Neural crest cell (in vitro differentiated cells): ENCODE measurements at places on chromosomes 2 and 18. TPM values are rescaled to one million over a fixed set of nuclear protein-coding genes. Genes with fewer than 3 reads are reported as not detected.
A peak's percentile ranks its signal among the peaks of the same experiment; 100 is the strongest.

- no peak for DNase-seq
These were observed 112.8 kb upstream of the NCK2 start for GRCh38 chr2:105631922-105632321.

DNA sequence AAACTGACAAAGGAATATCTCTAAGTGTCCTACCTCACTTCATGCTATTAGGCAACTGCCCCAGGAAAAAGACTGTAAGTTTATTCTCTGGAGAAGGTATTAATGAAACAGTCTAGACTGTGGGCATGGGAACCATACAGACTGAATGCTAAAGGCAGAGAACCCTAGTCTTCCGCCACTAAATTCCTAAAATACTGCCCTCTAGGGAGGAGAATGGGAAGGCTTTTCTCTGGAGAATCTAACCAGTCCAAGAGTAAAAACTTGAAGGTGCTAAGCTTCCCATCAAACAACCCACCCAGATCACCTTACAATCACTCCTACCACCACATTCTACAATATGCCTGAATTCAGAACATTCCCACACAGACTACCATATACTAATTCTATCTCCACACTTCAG, 3.4 kb downstream of the SRBD1 start:
- no peak for DNase-seq

CAD gene
- total RNA-seq, result 117 and 127 TPM in 2 replicates

GRCh38 chr2:61938511-61938910, 33.0 kb downstream of the COMMD1 start:
- DNase-seq, result no peak

- no peak for DNase-seq
These were observed 36.8 kb upstream of the GPD2 start for GRCh38 chr2:156399224-156399949.

CDH20 gene
- 0.36 and 0.63 TPM in 2 replicates for total RNA-seq

DNA sequence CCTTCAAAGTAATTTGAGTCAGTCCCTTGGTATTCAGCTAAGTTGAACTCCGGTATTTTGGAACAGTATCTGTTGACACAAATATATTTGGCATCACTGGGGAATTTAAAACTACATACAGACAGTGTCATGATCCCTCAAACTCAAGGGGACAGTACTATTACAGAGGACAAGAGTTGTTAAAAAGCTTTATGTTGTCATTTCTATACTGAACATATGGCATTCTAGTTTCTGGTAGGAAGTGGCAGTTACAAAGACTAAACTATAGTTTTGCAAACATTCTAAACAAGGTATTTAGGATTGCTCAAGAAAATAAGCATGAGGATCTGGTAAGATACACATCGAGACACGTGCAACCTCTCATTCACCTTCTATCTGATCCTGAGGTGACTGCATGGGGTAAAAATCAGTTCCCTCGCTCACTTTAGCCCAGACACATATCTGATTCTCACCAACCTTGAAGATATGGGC, 16.6 kb upstream of the CCNYL1 start:
- DNase-seq, result no peak

GRCh38 chr18:47248115-47248603, 3.3 kb downstream of the SKOR2 start:
- DNase-seq, result no peak

GRCh38 chr18:48023334-48024008, 93.0 kb upstream of the SMAD2 start:
- peak; percentile 39 for DNase-seq

FAM228A gene
- 0.39 and 0.51 TPM in 2 replicates for total RNA-seq

SH3BP4 gene
- 32.1 and 37.1 TPM in 2 replicates for total RNA-seq

- DNase-seq, result no peak
These were observed 12.3 kb upstream of the SLC14A2 start for GRCh38 chr18:45602926-45603325.

- DNase-seq, result no peak
These were observed 252.8 kb downstream of the LRP1B start for GRCh38 chr2:141878016-141878415.

DNA sequence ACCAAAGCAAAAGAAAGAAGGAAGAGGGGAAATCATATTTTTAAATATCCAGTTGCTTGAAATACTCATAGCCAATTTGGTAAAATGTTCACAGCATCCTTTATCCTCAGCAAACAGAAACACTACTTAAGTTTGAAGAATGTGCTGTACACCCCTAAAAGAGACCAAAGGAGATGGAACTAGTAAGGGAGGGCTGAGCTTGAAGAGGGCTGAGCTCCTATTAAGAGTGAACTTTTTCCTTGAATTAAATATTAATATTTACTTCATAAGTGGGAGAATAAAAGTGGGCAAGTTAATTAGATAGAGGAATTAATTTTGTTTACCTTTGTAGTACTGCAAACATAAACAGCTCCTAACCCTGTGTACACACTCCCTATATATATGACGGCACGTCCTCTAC, 7.0 kb downstream of the EVX2 start:
- DNase-seq, result no peak

LYG2 gene
- total RNA-seq, result not detected in 2 replicates

DNA sequence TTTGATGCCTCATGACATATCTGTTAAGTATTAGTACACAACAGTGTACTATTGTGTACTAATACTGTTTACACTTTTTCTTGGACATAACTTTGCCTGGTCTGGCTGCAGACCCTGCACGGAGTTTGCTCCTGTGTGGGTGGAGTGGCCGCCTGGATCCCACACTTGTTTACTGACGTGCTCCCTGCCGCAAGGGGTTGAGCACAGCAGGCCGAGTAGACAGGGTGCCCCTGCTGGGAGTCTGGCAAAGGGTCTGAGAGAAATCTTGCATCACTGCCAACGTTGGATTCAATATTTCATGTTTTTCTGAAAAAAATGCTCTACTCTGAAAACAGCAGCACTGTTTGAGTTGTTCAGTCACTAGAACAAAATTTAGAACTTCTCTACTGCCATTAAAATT, 59.0 kb downstream of the PDK1 start:
- DNase-seq, result no peak

- DNase-seq, result no peak
These were observed 64.5 kb downstream of the SH3YL1 start for GRCh38 chr2:199041-199966.

PLA2R1 gene
- 0.09 and 0.18 TPM in 2 replicates for total RNA-seq

DNA sequence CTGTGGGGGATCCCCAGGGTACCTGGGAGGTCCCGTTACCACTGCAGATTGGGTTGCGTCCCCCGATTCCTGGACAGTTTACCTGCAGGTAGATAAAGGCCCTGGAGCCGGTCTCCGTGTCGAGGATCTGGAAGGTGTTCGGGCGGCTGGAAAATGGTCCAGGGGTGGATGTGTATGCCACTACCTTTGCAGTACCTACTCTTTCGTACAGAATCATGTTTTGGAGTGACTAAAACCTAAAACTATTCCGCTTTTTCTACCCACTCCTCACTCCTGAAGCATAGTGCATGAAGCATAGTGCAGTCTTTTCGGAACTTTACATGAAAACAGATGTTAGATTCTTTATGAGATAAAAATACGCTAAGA, 418 bp downstream of the WDR75 start:
- no peak for DNase-seq

- DNase-seq, result no peak
These were observed 180.1 kb downstream of the CDH2 start for GRCh38 chr18:27996801-27997272.

ZNF385B gene
- total RNA-seq, result 2.1 and 3.4 TPM in 2 replicates

DNA sequence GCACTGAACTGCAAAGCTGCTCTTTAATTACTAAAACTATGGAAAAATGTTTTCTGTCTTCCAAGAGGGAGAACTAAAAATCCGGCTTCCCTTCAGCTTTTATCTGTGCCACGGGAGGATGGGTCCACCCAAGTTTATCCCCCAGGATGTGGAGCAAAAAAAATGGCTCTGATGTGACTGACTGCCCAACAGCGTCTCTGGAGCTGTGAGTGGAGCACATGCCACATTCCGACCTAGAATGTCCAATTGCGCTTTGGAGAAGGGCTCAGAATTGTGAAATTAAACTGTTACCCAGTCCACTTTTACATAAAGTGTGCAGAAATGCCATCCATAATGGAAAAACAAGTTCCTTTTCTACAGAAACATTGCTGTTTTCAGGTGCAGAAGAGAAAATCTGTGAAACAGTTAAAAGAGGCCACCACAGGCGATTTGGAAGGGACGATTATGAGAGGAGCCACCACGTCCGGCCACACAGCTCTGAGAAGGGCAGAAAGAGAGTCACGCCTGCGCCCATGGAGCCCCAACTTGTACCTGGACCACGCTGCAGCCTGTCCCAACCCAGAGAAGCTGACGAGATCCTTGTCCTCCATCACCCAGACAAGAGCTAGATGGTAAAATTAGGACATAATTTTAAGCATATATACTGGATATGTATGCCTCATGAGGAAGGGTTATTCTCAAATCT, 99.9 kb upstream of the TPO start:
- no peak for DNase-seq

- DNase-seq, result no peak
These were observed 296.9 kb upstream of the HS6ST1 start for GRCh38 chr2:128615571-128615970.

DNA sequence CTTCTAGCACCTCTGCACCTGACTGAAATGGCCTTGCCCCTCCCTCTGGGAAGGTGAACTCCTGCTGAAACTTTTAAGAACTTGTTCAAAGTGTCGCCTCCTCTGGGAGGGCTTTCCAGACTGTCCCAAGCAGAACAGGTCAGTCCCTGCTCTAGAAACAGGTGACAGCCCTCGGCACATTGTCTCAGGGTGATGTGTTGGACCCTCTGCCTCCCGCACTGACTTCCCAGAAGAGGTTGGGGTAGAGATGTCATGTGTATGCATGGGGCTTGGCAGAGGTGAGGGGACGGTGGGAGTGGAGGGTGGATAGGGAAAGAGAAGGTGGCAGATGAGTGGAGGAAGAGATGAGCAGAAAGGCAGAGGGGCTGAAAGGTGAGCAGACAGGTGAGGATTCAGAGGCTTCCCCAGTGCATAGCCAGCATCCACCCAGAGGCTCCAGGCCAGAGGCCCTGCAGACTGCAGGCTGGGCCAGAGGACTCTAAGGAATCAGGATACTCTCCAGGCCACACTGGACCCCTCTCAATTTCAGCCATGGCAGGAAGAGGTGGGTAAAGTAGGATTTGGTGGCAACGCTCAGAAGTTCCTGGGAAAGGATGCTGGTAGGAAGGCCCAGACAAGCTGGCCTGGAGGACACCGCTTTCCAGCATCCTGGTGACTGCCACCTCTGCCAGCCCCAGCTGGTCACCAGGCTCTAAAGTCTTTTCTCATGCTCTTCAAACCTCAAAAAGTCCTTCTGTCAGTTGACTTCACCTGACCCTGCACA, 24.8 kb upstream of the TNS1 start:
- DNase-seq, result no peak

DNA sequence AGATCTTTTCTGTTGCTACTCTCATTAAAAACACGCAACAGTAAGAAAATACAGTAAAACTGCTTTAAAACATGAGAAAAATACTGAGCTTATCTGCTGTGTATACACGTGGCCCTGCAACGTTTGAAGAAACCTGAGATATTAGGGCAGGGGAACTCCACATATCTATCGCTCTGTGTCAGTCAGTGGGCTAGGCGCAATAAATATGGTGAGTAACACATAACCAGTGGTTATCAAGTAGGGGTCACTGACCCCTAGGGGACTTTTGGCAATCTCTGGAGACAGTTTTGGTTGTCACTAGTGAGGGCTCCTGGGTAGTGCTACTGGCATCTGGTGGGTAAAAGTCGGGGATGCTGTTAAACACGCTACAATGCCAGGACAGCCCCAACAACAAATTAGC, 14.9 kb downstream of the STAT1 start:
- no peak for DNase-seq

- no peak for DNase-seq
These were observed 6.5 kb upstream of the COQ10B start for GRCh38 chr2:197446844-197447243.

CHRND gene
- total RNA-seq, result 4.1 and 5.8 TPM in 2 replicates

GRCh38 chr2:37284381-37284780, 40.3 kb downstream of the PRKD3 start:
- no peak for DNase-seq

- DNase-seq, result no peak
These were observed 190.7 kb downstream of the NOL4 start for GRCh38 chr18:34033968-34034367.
